ENCODE measurements at places on chromosomes 1 and 21. TPM values are rescaled to one million over a fixed set of nuclear protein-coding genes. Genes with fewer than 3 reads are reported as not detected.

KRTAP19-3 gene
- not detected for polyA plus RNA-seq

DNA sequence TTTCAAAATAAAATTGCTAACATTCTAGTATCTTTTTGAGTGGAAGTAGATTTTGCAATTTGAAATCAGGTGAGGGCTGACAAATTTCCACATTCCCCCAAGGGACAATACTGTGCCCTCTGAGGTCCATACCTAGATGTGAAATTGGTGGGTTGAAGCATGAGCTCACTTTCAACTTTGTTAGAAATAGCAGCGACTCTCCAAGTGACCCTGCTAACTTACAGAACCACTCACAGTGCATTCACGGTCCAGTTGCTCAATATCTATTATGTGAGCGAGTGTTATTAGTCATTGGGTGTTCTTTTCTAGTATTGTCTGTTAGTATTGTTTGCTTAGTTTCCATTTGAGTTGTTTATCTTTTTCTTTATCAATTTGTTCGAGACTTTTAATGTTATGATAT is 53.6 kb upstream of the ASB17 start:
- peak; percentile 15 for DNase-seq

- DNase-seq: no peak
Measured at GRCh38 chr21:44846485-44847260, 26.8 kb downstream of the PTTG1IP start.

GRCh38 chr1:21264898-21265297 is 25.4 kb downstream of the ECE1 start:
- DNase-seq: peak; percentile 40

DNA sequence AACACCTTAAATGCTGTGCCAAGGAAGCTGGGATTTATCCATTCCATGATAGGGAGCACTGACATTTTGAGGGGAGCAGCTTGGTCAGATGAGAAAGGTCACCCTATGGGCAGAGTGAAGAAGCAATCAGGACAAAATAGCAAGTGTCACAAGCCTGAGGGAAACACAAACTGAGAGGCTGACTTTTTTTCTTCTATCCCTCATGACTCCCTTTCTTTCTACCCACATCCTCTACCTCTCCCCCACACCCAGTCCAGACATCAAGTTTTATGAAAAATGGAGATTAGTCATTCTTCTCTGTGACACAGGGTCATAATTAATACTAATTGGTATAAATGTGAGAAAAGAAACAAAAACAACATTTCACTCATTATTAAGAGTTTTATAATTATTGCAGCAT is 103.1 kb downstream of the SLC25A24 start:
- DNase-seq: no peak
